Endothelial cell of umbilical vein (primary cell): ENCODE measurements at places on chromosomes 7 and 10. TPM values are rescaled to one million over a fixed set of nuclear protein-coding genes. Genes with fewer than 3 reads are reported as not detected.

The SVIL gene
- 70.7 and 85.1 TPM in 2 replicates for total RNA-seq

The PPP1R9A gene
- 3.0 and 3.2 TPM in 2 replicates for total RNA-seq

The CUZD1 gene
- 1.1 and 1.5 TPM in 2 replicates for total RNA-seq

The ANKIB1 gene
- 48.4 and 56.5 TPM in 2 replicates for total RNA-seq

The DCLRE1C gene
- total RNA-seq, result 11.0 and 15.8 TPM in 2 replicates

The MSMB gene
- not detected in 2 replicates for total RNA-seq

The PWWP2B gene
- 10.5 and 11.8 TPM in 2 replicates for total RNA-seq

The NEUROD6 gene
- not detected in 2 replicates for total RNA-seq

The HYAL4 gene
- not detected in 2 replicates for total RNA-seq

The EPO gene
- total RNA-seq, result not detected in 2 replicates

The OGDHL gene
- total RNA-seq, result 0.58 and 1.0 TPM in 2 replicates

The SPDYE16 gene
- 0.22 TPM in 1 of 2 replicates, not detected in the other for total RNA-seq

The LFNG gene
- total RNA-seq, result 12.6 and 15.1 TPM in 2 replicates

The LIPF gene
- total RNA-seq, result not detected in 2 replicates

The HELLS gene
- 72.6 and 85.5 TPM in 2 replicates for total RNA-seq

The CREM gene
- 34.8 and 35.5 TPM in 2 replicates for total RNA-seq

The HTR5A gene
- not detected in 2 replicates for total RNA-seq

The HABP2 gene
- not detected in 2 replicates for total RNA-seq

The UROS gene
- total RNA-seq, result 38.4 and 40.2 TPM in 2 replicates

The ENO4 gene
- total RNA-seq, result not detected in 2 replicates

The DUSP5 gene
- total RNA-seq, result 12.2 and 12.6 TPM in 2 replicates

The PON1 gene
- total RNA-seq, result not detected in 2 replicates

The AS3MT gene
- total RNA-seq, result 0.95 TPM in 1 of 2 replicates, not detected in the other

The NUPR2 gene
- not detected in 2 replicates for total RNA-seq

The CPA1 gene
- not detected in 2 replicates for total RNA-seq

The SPOCK2 gene
- 0.67 and 1.1 TPM in 2 replicates for total RNA-seq

The OR2A1 gene
- total RNA-seq, result not detected in 2 replicates

The SPDYE11 gene
- not detected in 2 replicates for total RNA-seq

The WNT2 gene
- not detected in 2 replicates for total RNA-seq

The SKIDA1 gene
- 0.71 and 0.83 TPM in 2 replicates for total RNA-seq

The CXCL12 gene
- total RNA-seq, result 0.88 and 1.4 TPM in 2 replicates

The CCDC172 gene
- total RNA-seq, result not detected in 2 replicates

The SPACDR gene
- total RNA-seq, result 1.5 and 4.1 TPM in 2 replicates

The PRRT4 gene
- total RNA-seq, result not detected in 2 replicates

The LRMDA gene
- 5.1 and 9.7 TPM in 2 replicates for total RNA-seq

The CYP2C19 gene
- not detected in 2 replicates for total RNA-seq
